ENCODE measurements at places on chromosomes 12 and 14.

- DNase-seq: peak; percentile 87
Observed at GRCh38 chr12:47216150-47216677, 136.5 kb upstream of the AMIGO2 start.

GRCh38 chr14:55581342-55581771 is 1.4 kb downstream of the KTN1 start:
- no peak for DNase-seq

- no peak for DNase-seq
Observed at GRCh38 chr14:31326111-31326510, 94.2 kb downstream of the HEATR5A start.

DNA sequence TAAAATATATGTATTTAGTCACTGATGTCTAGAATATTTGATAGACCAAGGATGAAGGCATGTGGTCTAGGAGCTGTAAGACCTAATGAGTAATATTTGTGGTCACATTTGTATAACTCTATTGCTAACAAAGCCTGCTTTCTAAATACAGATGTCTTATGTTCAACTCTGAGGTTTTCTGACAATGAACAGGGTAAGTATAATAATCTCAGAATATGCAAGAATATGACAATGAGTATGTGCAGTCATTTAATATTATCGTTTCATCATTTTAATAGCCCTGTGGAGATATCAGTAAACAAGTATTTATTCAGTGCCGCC is 389.6 kb downstream of the LRIG3 start:
- DNase-seq: no peak

- peak; percentile 75 for DNase-seq
Observed at GRCh38 chr12:110073049-110073831, 24.9 kb upstream of the C12orf76 start.

GRCh38 chr14:24162093-24162492 is 1.0 kb downstream of the IRF9 start:
- no peak for DNase-seq

GRCh38 chr12:6866163-6866919 is 990 bp upstream of the TPI1 start:
- no peak for DNase-seq

GRCh38 chr12:34333337-34333736 is 311.0 kb downstream of the ALG10 start:
- peak; percentile 68 for DNase-seq

DNA sequence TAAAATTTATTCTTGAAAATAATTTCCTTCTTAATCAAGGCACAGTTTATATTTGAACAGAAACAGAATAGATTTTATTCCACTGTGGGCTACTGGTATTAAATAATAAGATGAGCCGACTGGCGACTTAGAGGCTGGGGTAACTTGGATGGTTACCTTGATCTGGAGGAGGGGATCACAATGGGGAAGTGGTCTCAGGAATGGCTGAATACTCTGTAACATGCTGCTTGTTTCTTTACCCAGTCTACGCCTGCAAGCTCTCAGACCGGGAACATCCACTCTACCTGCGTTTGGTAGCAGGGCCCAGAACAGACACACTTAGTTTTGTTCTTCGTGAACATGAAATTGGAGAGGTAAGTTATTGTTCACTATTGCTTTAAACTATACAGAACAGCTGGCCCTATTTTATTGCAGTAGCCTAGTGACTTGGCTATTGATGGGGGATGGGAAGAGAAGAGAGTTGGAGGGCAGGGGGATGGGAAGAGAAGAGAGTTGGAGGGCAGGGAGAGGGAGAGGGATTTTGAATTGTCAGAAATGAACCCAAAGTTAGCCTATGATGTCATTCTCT is 67.9 kb downstream of the GNS start:
- no peak for DNase-seq

DNA sequence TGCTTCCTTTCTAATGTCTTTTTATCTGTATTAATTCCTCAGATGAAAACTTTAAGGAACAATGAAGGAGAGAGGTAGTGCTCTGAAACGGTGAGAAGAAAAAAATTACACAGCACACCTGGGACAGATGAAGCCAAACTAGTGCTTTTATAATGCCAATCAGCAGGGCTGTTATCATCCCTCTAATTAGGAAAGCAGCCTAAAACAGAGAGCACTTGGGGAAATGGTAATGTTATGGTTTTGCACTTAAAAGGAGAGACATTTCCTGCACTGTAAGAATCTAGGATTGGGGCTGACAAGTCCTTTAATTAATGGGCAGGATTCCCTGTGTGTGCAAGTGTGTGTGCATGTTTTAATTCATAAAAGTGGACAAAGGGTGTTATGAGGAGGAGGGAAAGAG is 4.8 kb upstream of the LMO3 start:
- no peak for DNase-seq

GRCh38 chr12:21054334-21054733 is 76.7 kb upstream of the SLCO1B1 start:
- DNase-seq: no peak

DNA sequence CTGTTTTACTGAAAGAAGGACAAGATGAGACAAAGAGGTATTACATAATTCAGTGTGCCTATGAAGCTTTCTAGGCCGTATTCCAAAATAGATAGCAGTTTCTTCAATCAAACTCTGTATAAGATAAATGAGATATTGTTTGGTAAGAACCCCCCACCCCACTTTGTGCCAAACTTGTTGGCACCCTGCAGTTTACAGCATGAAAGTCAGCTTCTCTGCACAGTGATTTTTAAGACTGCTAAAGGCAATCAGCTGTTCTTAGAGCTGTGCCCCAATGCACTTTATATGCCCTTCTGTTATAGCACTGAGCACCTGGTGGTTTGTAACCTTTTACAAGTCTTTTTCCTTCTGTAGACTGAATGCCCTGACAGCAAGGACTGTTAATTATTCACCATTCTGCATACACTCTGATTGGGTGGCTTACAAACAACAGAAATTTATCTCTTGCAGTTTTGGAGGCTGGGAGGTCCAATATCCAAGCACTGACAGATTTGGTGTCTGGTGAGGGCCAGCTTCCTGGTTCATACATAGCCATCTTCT is 76.7 kb downstream of the ANO4 start:
- no peak for DNase-seq

GRCh38 chr14:37420622-37421021 is 174.4 kb downstream of the FOXA1 start:
- no peak for DNase-seq

- no peak for DNase-seq
Observed at GRCh38 chr12:124222368-124223245, 72.3 kb upstream of the RFLNA start.

GRCh38 chr14:104792101-104792884 is 3.3 kb downstream of the AKT1 start:
- no peak for DNase-seq

DNA sequence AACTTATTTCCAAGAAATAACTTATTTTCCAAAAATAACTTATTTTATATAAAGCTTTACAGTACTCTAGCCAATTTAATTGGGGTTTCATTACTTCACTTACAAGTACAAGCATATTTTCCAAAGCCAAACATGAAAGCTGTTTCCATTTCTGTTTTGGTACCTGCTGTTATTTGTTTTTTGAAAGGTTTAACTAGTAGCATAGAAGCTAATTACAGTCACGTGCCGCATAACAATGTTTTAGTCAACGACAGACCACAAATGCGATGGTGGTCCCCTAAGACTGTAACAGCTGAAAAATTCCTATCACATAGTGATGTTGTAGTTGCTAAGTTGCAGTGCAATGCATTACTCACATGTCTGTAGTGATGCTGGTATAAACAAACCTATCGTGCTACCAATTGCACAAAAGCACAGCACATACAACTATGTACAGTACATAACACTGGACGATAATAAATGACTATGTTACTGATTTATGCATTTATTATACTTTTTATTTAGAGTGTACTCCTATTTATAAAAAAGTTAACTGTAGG is 21.7 kb downstream of the PTPN21 start:
- DNase-seq: no peak

- DNase-seq: no peak
Observed at GRCh38 chr12:3379079-3379478, 111.9 kb upstream of the PRMT8 start.

- no peak for DNase-seq
Observed at GRCh38 chr12:120692524-120693033, 5.6 kb downstream of the MLEC start.

DNA sequence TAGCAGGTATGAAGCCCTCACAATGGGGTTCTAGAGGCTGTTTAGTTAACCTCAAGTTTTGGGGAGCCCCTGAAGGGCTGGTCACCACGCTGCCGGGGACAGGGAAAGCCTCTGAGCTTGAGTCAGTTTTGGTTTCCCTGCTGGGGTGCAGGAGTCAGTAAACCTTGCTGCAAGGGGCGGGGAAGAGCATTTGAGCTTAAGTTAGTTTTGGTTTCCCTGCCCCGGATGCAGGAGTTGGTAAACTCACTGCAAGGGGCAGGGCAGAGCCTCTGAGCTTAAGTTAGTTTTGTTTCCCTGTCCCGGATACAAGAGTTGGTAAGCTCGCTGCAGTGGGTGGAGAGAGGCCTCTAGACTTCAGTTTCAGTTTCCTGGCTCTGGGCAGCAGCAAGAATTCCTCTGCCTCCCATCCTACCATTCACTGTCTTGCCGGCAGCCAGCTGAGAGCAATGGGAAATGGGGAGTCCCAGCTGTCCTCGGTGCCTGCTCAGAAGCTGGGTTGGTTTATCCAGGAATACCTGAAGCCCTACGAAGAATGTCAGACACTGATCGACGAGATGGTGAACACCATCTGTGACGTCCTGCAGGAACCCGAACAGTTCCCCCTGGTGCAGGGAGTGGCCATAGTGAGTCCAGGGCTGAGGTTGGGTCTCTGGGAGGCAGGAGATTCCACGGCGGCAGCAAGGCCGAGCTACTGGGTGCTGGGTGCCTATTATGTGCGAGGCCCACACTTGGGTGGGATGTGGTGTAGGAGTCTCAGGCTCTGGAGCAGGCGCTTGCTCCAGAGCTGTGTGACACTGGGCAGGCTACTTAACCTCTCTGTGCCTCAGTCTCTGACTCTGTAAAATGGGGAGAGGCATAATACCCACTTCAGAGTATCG is at the start of gene OAS2:
Gene OAS2, plus strand, starts transcription at position 357 of the 878 bp plus-strand sequence. Its CDS starts 90 bp downstream, at position 447.
- peak; percentile 91 for DNase-seq

DNA sequence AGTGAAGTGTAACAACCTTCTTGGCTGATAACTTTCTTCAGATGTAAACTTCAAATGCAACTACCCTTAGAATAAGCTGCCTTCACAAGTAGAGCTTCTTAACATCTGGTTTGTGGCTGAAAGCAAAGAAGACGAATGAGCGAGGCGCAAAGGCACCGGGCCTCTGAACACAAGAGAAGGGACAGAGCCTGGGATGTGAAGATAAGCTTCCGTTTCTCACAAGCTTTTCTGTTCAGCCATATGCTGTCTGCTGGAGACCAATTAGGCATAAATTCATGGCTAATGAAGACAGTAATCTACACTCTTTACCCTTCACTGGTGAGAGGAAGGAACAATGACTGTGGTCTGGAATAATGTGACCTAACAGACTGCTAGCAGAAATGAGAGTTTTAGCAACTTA is 195.2 kb downstream of the ATXN7L3B start:
- DNase-seq: no peak

GRCh38 chr14:90545966-90546751 is 149.3 kb downstream of the CALM1 start:
- no peak for DNase-seq

DNA sequence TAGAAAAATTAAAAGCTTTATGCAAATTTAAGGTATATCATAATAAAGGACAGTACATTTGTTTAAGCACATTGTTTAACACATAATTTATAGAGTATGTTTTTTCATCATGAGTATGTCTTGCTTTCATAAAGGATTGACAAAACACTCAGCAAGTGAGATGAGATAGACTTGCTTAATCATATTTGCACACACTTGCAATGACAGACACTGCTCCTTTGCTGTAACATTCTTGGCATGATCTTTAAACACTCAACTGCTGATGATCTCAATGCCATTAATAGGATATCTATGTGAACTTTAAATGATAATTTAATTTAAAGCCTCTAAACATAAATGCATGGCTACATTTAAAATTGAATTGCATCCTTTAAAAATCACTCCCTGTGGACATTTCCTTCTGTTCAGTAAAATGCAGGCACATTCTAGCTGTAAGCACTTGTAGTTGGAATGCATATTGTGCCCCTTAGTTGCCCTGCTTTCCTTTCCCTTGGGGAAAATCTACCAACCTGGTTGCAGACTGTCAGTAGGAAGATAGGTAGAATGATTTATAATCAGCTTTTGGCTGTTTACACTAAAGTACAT is 979.0 kb downstream of the TMTC2 start:
- DNase-seq: no peak

- DNase-seq: no peak
Observed at GRCh38 chr12:40056373-40056772, 49.5 kb downstream of the SLC2A13 start.

GRCh38 chr12:67854351-67854750 is 134.9 kb upstream of the IFNG-AS1 start:
- no peak for DNase-seq

GRCh38 chr12:50916292-50916691 is 36.1 kb upstream of the HIGD1C start:
- no peak for DNase-seq

DNA sequence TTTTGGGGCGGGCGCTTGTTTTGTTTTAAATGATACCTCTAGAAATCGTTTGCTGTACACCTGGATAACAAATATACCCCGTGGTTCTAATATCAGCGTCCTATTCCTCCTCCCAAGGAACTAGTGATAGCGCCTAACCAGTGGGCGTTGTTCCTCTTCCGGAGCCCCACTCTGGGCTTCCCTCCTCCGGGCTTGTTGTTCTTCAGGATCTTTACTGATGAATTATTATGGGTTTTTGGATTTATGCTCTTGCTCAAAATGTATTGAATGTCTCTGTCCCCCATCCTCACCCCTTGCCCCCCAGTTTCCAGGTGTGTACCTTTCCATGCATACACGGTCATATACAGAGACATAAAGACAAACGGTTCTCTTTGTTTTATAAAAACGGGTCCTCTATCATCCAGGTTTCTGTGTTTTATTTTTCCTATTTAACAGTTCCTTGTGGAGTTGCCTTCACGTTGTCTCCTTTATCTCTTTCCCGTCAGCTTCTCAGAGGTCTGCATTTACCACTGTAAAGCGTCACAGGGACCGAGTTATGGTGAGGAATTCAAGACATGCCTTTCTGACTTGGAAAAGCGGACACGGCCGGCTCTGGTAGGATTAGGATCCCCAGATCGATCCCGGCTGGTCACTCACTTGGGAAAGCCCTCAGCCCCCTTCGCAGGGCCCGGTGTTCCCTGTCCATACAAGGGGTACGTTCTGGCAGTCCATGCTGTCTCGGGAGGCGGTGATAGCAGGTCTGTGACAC is 655 bp upstream of the PLEKHG3 start:
- DNase-seq: no peak

Measured in RPMI8226 (cell line).